CD4-positive, alpha-beta T cell treated with Interleukin-1 beta for 1 hour (primary cell): ENCODE measurements at places on chromosomes 7 and 10.

DNA sequence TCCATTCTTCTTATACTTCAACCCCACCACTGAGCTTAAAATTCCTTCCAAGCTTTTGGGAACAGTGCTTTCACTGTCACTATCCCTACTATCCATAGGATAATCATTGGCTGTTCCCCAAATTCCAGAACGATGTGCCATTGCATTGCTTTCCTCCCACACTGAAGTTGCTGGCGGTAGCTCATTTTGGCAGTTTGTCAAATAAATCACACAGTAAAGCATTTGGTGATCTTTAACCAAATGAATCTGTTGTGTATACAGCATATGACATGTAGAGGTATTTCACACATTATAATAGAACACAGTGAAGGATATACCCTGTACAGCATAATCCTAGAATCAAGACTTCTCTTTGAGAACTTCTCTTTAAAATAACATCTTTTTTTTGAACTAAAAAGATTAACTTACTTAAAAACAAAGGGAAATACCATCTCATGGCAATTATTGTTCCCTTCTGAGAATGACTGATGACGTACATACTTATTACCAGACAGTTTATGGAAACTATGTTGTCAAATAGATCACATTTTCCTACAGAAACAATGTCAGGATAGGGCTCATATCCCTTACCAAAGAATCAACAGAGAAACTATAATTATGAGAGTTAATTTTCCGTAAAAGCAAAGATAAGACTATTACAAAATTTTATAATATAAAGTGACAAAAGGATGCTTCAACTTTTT lies 93.6 kb downstream of the CTNNA3 start:
- DNase-seq: no peak

DNA sequence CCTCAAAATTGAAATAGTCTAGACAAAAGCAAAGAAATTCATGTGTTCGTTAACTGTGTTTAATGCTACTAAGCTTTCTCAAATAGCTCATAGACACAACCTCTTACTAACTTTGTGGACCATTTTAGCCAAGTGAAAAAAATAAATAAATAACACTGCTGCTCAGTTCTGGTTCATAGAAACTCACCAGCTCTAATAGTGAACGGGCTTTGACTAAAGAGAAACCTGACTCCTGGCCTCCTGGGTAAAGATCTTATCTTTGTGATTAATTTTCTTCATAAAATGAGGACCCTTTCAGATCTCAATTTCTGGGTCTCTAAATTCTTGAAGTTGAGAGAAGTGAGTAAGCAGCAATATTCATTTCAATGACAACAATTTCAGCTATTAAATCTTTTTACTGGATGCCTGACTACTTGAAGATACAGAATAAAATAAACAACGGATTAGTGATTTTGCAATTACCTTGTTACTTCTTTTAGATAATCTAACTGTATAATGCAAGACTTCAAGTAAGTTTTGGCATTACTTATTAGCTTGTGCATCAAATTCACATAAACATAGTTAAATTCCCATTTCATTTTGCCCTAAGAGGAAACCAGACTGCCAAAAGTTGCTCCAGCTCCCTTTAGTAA lies 3.1 kb downstream of the CADPS2 start:
- no peak for DNase-seq

DNA sequence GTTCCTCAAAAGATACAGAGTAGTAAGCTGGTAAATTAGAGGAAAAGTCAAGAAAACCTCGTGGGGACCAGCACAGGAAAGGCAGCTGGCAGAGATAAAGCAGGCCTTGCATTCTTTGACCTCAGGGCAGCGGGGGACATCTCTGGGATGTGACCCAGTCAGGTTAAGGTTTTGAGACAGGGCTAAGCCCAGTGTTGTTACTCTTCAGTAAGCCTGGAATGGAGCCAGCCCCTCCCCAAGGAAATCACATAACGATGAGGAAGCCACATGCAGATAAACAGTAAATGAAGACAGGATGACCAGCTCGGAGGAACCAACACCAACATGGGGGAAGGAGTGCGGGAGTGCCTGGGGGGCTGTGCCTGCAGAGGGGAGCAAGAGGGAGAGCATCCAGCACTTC lies 99.6 kb downstream of the JAZF1 start:
- DNase-seq: no peak

DNA sequence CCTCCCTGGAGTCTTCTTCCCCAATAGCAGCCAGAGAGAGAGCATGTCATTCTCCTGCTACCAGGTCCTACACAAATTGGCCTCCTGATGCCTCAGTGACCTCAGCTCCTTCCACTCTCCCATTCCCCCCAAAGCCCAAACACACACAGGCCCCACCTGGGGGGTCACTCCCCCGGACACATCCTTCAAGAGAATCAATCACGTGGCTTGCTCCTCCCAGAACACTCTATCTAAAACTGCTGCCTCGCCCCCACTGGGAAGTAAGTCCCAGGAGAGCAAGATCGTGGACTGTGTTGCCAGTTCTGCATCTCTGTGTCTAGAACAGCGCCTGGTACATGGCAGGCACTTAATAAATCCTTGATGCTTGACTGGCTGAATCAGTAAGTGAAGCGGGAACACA lies 2.5 kb upstream of the HSPA12A start:
- DNase-seq: no peak

- DNase-seq: no peak
Observed at GRCh38 chr7:82286798-82287140, 156.8 kb downstream of the CACNA2D1 start.

DNA sequence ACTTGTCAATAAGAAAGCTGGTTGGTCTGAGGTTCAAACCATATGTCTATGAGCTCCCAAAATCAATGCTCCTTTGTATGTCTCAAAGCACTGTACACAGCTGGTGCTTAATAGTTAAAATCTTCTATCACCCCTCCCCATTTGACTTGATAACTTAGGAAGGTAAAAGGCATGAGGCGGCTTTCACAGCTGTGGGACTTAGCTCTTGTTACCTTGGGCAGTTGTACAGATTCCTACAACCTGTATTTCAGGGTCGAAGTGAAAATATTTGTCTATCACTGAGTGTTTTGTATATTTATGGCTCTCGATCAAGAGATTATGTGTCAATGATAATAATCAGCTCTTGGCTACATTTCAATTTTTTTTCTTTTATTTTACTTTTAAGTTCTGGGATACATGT lies 992 bp upstream of the KIFBP start:
- DNase-seq: no peak

GRCh38 chr10:25083546-25084111 lies 67.2 kb downstream of the THNSL1 start:
- no peak for DNase-seq

DNA sequence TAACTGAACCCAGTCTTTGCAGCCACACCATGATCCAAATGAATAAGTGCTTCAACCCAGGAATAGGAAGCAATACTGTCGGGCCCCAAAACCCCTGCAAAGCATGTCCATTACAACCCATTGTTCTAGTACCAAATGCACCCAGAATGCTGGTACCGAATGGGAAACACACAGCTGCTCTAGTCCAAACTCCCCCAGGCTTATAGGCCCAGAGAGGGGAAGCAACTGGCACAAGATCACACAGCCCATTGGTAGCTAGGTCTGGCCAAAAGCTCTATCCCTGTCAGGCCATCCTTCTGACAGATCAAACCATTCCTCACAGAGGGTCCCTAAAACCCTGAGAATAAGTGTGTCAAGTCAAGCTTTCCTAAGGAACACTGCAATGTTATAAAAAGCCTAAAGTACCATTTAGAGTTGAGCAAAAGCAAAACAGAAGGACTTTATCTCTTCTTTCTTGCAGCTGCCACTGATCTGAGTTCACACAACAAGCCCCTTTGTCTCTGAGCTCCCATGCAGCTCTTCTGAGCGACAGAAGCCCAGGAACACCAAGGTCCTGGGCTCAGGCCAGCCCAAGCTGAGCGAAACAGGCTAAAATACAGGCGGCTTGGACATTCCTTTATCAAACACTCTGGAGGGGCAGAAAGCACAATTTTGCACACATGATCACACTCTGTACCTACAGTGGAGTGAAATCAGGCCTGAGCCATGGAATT lies 116.7 kb downstream of the SGMS1 start:
- no peak for DNase-seq

DNA sequence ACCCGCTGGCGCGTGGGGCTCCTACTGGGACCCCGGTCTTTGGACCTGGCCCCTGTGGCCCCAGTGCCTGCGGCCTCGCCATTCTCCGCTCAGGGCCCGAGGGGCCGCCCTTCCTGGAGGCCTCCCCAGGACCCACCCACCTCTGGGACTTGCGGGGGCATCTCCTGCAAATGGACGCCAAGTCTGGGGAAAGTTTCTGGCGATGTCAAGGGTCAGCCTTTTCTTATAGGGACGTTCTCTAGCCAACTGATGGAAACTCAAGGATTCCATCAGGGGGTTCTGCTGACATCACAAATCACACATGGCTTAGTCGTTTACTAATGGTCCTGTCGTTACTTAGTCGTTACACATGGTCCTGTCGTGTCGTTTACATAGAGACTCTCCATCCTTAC lies 57.7 kb upstream of the RHOBTB1 start:
- DNase-seq: no peak

DNA sequence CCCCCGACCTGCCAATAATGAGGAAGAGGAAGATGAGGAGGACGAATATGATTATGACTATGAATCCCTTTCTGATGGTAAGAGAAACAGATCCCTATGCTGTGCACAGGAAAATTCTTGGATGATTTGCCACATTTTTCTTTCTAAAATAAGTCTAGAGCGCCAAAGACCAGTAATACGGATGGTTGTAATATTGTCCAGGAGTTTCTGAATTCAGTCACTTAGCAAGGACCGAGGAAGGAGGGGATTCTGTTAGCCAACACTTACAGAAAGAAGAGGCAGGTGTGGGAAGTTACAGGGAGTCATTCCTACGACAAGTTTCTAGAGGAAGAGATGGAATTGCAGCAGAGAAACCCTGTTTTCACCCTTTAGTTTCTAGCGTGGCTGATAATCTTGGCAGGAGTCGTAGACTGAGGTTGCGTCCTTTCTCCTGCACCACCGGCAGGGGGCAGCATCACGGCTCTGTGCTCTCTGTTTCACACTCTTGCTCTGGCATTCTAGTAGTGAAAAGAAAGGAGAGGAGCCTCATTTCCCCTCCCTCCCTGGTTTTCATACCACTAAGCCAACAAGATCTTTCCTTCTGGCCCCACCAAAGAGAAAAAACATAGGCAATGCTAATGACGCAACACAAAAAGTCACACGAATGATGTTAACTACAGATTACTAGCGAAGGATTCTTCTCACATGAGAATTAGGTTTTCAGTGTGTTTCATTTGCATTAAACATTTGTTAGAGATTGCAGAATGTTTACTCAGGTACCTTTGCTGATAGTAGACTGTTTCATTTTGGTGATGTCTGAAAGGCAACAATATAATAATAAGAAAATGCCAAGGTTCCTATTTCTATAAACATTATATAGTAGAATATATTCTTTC lies 82.7 kb downstream of the NOC3L start:
- DNase-seq: peak; percentile 42

GRCh38 chr7:5425507-5426225 lies 2.0 kb upstream of the TNRC18 start:
- no peak for DNase-seq

- DNase-seq: peak; percentile 5
Observed at GRCh38 chr7:129053938-129054437, 923 bp downstream of the TNPO3 start.
